ENCODE measurements at places on chromosomes 5 and 9. TPM values are rescaled to one million over a fixed set of nuclear protein-coding genes. Genes with fewer than 3 reads are reported as not detected.

Gene TICAM2
- 0.40 TPM for total RNA-seq

Gene IL4
- total RNA-seq, result 6.4 TPM

Gene GLRA1
- total RNA-seq, result not detected

Gene ZBED3
- total RNA-seq, result 0.61 TPM

Gene CTXN3
- not detected for total RNA-seq

Gene MYOT
- not detected for total RNA-seq

Gene SLC4A9
- total RNA-seq, result not detected

Gene ESM1
- 0.56 TPM for total RNA-seq

Gene SLC46A2
- total RNA-seq, result not detected

Gene TNFSF15
- 0.14 TPM for total RNA-seq

Gene FAM78A
- 36.2 TPM for total RNA-seq

DNA sequence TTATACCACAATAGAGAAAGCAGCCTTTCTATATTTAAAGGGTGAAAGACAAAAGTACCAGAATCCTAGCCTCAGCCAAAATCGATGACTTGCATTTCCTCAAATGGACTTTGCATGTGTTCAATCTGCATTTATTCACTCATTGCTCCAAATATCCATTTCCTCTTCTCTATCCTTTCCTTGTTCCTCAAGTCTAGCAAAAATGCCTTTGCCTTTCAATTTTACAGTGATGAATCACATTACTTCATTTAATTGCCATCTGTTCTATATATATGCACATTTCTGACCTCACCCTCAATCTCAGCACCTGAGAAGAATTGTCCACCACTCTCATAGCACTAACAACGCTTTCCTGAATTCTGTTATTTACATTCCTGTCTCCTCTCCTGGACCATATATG is 329.5 kb downstream of the CTNND2 start:
- no peaks in the 10 kb centered on the region for H3K4me1 ChIP-seq
- DNase-seq, result no peak
- no peak overlapping the region for H3K4me3 ChIP-seq
- H3K27ac ChIP-seq, result no peak overlapping the region
- no peaks in the 10 kb centered on the region for H3K27me3 ChIP-seq

DNA sequence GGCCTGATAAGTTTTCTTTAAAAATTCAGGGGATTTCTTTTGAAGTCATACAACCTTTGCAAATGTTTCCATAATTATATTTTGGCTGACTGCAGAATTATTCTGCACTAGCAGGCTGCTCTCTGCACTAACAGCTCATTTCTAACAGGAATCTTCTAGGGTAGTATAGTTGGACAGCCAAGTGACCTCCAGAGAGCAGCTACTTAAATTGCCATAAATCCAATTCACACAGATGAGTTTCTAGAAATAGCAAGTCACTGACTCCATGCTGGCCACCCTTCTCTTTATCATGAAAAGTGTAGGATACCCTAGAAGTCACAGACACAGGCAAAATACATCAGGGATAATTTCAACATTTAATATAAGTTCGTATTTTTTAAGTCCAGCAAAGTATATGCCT is 110.9 kb upstream of the TARS1 start:
- no peaks in the 10 kb centered on the region for H3K36me3 ChIP-seq
- H3K27me3 ChIP-seq, result peaks cover 2% of the 10 kb centered on the region
- H3K4me3 ChIP-seq, result no peak overlapping the region
- no peaks in the 10 kb centered on the region for H3K4me1 ChIP-seq

DNA sequence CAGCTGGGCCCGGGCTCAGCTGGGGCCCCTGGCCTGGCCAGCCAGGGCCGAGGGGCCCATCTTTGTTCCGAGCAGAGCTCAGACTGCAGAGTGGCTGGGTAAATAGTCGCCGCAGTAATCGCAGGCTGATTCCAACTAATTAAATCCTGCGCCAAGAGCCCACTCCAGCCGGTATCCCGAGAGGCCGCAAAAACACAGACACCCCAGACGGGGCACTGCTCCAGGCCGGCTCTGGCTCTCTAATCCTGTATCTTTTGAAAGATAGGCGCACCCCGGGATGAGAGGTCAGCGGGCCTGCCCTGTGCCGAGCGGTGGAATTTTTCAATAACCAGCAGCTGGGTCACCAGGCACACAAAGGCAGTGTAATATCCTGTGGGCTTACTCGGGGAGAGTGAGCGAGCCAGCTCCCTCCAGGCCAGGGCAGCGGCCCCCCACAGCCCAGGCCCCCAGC is 57.7 kb downstream of the LMX1B start:
- H3K4me3 ChIP-seq, result no peak overlapping the region
- H3K27ac ChIP-seq, result no peak overlapping the region
- peaks cover 37% of the 10 kb centered on the region for H3K27me3 ChIP-seq
- peaks cover 5% of the 10 kb centered on the region for H3K4me1 ChIP-seq
- no peaks in the 10 kb centered on the region for H3K36me3 ChIP-seq

DNA sequence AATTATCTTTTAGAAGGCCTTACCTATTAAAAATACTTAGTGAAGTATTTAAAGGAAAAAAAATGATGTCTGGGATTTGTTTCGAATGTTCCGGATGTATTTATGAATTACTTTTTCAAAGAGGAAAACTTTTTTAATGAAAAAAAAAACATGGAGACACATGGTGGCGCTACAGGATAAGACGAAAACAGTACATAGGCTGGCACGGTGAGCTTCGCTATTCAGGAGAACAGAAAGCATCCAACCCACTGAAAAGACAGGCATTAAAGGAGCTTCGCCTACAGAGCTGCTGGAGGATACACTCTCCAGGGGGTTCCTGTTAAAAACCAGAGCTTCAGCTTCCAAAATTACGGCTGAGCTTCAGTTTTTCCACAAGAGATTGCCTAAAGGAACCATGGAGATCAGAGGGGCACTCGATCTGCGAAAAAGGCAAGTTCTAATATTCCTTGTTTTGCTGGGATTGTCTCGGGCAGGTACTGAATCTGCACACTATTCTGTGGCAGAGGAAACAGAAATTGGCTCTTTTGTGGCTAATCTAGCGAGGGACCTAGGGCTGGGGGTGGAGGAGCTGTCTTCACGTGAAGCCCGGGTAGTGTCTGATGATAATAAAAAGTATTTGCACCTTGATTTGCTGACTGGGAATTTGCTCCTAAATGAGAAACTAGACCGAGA is at the start of gene PCDHB14:
Gene PCDHB14, plus strand, starts transcription at position 232 of the 672 bp plus-strand sequence. Its CDS starts 163 bp downstream, at position 395.
- H3K27ac ChIP-seq, result no peak within 1 kb of the TSS
- peaks cover 46% of the 10 kb centered on the region for H3K27me3 ChIP-seq
- no peak within 1 kb of the TSS for H3K4me3 ChIP-seq

DNA sequence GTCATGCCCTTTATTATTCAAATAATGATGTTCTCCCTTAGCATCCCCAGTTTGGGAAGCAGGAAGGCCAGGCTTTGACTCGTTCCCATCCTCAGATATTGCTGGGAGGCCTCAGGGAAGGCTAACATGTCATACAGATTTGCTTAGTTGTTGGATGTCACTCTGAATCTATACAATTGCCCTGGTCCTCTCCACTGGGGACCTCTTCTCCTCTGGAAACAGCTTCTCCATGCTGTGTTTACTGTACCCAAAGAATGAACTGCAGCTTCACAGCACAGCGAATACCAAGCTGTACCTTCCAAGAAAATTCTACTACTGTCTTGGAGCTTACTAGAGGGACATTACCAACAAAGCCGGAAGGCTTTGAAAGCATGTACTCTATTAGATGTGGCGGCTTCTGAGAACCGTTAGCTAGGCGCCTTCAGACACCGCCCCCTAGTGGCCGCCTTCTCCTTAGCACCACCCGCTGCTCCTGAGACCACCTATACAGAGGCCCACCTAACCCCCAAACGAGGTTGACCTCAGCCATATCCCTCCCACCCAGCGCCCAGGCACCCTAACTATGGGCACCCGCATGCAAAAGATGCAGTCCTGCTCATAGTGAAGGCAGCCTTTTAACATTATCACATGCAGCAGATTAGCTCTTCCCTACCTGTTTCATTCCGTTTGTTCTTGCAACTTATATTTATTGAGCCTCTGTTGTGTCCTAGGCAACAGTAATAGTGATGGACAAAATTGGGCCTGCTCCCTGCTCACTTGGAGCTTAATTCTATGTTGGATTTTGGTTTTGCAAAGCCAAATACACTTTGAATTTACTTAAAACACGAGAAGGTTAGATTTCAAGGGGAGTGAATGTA is 34.9 kb upstream of the FOXI1 start:
- H3K4me1 ChIP-seq, result no peaks in the 10 kb centered on the region
- no peak for DNase-seq
- H3K4me3 ChIP-seq, result no peak overlapping the region
- H3K27ac ChIP-seq, result no peak overlapping the region
- H3K36me3 ChIP-seq, result peaks cover 53% of the 10 kb centered on the region
- no peaks in the 10 kb centered on the region for H3K27me3 ChIP-seq

GRCh38 chr9:97997330-97998276 is 14.5 kb downstream of the ANP32B start:
- DNase-seq, result no peak
- no peak overlapping the region for H3K4me3 ChIP-seq
- H3K27me3 ChIP-seq, result no peaks in the 10 kb centered on the region
- H3K4me1 ChIP-seq, result peaks cover 41% of the 10 kb centered on the region

- no peak overlapping the region for H3K27ac ChIP-seq
- no peaks in the 10 kb centered on the region for H3K27me3 ChIP-seq
- H3K4me1 ChIP-seq, result no peaks in the 10 kb centered on the region
Measured at GRCh38 chr5:145791866-145792265, 43.3 kb downstream of the PRELID2 start.

DNA sequence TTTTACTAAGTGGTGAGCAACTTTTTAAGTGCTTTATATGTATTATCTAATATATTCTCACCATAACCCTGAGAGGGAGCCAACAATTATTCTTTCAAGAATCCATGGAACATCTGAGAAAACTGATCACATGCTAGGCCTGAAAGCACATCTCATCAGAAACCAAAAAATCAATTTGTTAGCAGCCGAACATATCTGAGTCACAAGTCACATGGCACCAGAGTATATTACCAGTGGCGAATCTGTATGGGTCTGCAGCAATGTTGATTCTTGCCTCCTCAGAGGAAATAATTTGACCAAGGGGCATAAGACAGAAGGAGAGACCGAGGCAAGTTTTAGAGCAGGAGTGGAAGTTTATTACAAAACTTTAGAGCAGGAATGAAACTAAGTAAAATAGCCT is 25.3 kb upstream of the SIL1 start:
- no peak overlapping the region for H3K27ac ChIP-seq
- no peak for DNase-seq
- peaks cover 6% of the 10 kb centered on the region for H3K27me3 ChIP-seq
- no peaks in the 10 kb centered on the region for H3K36me3 ChIP-seq

GRCh38 chr5:6592601-6593000 is 40.2 kb downstream of the NSUN2 start:
- H3K36me3 ChIP-seq, result peaks cover 21% of the 10 kb centered on the region
- no peak overlapping the region for H3K27ac ChIP-seq
- no peak overlapping the region for H3K4me3 ChIP-seq
- H3K27me3 ChIP-seq, result no peaks in the 10 kb centered on the region
- no peak for DNase-seq

DNA sequence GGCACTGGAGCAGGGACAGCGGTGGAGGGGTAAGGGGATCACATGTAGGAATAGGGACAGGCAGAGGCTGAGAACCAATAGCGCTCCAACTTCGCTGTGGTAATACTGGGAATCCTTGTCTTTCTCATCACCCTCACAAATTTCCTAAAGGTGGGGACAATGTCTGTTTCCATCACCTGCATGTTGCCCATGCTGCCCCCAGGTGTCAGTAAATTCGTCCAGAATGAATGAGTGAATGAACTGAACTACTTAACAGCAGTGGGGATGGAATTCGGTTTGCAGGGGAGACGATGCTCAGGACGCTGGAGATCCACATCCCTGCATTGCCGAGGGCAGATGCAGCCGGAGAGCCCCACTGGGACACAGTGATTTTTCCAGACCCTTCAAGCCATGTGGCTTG is 129.9 kb downstream of the PDZD2 start:
- no peaks in the 10 kb centered on the region for H3K4me1 ChIP-seq
- H3K4me3 ChIP-seq, result no peak overlapping the region
- no peak overlapping the region for H3K27ac ChIP-seq
- no peaks in the 10 kb centered on the region for H3K27me3 ChIP-seq
- no peak for DNase-seq

- peak; percentile 9 for DNase-seq
- H3K27me3 ChIP-seq, result no peaks in the 10 kb centered on the region
- H3K4me3 ChIP-seq, result no peak overlapping the region
- H3K36me3 ChIP-seq, result no peaks in the 10 kb centered on the region
- H3K4me1 ChIP-seq, result no peaks in the 10 kb centered on the region
Measured at GRCh38 chr5:152246401-152246800, 158.7 kb downstream of the NMUR2 start.

DNA sequence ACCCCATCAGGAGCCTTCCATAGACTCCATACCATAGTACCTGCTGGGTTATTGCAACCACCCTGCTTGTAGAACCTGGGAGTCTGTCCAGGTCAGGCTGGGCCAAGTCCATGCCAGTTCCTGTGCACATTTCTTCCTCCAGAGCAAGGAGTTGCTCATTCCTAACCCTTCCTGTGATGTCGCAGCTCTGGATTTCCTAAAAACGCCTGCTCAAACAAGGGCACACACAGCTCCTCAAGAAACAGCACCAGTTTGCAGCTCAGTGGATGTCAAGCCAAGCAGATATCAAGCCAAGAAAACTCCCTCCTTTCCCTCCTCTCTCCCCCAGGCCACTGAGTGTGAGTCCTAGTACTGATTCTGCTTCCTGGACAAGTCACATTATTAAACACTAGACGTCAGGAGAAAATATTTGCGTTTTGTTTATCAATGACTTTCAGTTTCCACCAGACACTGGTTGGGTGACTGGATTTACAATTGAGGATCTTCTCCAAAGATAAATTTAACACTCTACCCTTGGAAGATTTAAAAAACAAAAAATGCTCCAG is 59.6 kb downstream of the SLC1A1 start:
- H3K27ac ChIP-seq, result no peak overlapping the region
- H3K27me3 ChIP-seq, result no peaks in the 10 kb centered on the region
- no peaks in the 10 kb centered on the region for H3K36me3 ChIP-seq

- no peak for DNase-seq
- H3K27me3 ChIP-seq, result peaks cover 47% of the 10 kb centered on the region
- H3K27ac ChIP-seq, result no peak overlapping the region
Measured at GRCh38 chr5:93584596-93585040, 1.6 kb downstream of the NR2F1 start.

GRCh38 chr5:137622850-137623249 is 113.0 kb downstream of the KLHL3 start:
- H3K27ac ChIP-seq, result no peak overlapping the region
- no peak overlapping the region for H3K4me3 ChIP-seq
- no peaks in the 10 kb centered on the region for H3K4me1 ChIP-seq
- no peaks in the 10 kb centered on the region for H3K36me3 ChIP-seq
- H3K27me3 ChIP-seq, result no peaks in the 10 kb centered on the region
- no peak for DNase-seq

DNA sequence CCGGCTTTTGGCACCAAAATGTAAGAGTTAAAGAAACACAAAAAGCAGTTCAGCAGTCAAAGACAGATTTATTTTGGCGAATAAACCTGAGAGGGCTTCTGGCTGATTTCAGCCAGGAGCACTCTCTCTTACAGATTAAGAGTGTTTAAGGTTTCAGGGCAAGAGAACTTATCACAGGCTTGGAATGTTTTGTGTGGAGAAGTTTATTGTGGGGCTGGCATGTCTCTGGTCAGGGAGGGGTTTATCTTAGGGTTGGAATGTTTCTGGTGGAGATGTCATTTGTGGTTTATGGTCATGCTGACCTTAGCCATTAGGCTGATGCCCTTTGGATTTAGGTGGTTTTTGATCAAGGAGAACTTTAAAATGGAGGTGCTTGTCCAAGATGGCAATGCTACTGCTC is 622.3 kb upstream of the PTPRD start:
- no peak overlapping the region for H3K27ac ChIP-seq
- no peak overlapping the region for H3K4me3 ChIP-seq
- no peaks in the 10 kb centered on the region for H3K4me1 ChIP-seq

All from activated CD4-positive, alpha-beta memory T cell treated with anti-CD3 and anti-CD28 coated beads for 36 hours (primary cell).